ENCODE measurements at places on chromosomes 5 and 9.

- DNase-seq, result no peak
Measured at GRCh38 chr9:70060883-70061507, 17.3 kb downstream of the MAMDC2 start.

DNA sequence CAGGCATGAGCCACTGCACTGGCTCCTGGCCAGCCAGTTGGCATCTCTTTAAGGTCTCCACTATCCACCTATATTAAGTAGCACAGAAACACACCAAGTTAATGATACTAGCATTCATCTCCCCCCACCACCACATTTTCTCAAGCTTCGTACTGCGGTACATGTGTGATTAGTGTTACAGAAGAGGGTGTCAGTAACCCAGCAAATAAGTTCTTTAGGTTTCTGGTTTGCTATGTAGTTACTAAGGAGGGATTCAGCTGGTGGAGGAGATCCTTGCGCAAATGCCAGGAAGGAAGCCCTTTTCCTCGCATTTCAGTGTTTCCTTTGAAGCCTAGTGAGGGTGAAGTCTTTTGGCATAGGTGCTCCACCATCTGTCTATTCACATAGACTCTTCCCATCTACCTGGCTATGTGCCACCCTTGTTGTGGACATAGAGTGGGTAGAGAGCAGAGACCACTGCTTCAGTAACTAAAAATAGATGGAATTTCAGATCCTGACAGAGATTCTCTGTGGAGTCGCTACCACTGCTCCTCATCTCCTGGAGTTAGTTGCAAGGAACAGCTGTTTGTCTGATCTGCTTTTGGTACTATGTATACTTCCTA, 16.7 kb downstream of the UBE2D2 start:
- no peak for DNase-seq

DNA sequence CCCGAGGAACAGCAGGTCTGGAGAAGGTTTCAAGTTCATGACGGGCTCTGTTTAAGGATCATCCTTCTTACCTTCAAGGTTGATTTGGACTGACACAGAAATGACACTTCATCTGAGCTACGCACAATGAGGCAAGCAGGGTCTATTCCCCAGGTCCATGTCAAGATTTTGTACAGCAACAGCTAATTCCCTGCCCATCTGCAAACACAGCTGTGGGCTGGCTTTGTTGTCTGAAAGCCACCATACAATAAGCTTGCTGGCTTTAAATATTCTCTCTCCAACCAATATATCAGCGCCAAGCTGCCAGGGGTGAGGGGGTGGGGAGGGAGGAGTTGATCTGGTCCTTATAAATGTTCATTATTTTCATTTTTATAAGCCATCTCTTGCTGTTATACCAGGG, 92.0 kb downstream of the OTULIN start:
- DNase-seq, result no peak

GRCh38 chr9:136294437-136294836, 9.5 kb downstream of the CCDC187 start:
- DNase-seq, result no peak

- DNase-seq, result no peak
Measured at GRCh38 chr5:30768056-30768690, 425.3 kb upstream of the CDH6 start.

- DNase-seq, result no peak
Measured at GRCh38 chr9:88530051-88530450, 4.9 kb upstream of the NXNL2 start.

- DNase-seq, result no peak
Measured at GRCh38 chr5:160166973-160167623, 47.8 kb upstream of the PWWP2A start.
